ENCODE measurements at places on chromosomes 3 and 15.

DNA sequence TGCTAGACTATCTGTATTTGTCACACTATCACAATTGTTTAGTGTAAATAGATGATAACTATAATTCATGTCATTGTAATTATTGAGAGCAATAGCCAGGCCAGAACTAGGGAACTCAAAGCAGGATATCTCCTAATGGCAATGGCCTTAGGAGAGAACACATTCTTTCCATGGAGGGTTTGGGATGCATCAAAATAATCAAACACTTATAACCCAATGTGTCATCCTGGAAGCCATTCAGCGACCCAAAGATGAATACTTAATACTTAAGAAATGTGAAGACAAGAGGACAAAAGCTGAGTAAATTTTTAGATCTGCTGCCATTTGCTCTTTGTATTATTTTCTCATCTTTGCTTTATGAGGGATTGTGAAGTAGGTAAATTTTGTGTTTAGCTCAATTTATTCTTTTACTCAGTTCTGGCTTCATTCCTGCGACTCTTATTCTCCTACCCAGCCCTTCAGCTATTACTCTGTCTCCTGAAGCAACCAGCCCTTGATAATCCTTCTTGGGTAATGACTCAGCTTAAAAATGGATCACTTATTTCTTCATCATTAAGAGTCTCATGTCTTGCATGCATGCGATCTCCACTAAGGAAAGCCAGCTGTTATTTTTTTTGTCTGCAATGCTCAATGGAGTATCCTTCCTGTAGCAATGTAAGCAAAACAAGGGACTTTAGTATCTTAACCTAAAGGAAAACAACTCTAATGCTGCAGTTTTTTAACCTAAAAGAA is 2.0 kb downstream of the OR4F15 start:
- peak; percentile 62 for DNase-seq

GRCh38 chr3:66803206-66803605 is 194.9 kb upstream of the KBTBD8 start:
- no peak for DNase-seq

DNA sequence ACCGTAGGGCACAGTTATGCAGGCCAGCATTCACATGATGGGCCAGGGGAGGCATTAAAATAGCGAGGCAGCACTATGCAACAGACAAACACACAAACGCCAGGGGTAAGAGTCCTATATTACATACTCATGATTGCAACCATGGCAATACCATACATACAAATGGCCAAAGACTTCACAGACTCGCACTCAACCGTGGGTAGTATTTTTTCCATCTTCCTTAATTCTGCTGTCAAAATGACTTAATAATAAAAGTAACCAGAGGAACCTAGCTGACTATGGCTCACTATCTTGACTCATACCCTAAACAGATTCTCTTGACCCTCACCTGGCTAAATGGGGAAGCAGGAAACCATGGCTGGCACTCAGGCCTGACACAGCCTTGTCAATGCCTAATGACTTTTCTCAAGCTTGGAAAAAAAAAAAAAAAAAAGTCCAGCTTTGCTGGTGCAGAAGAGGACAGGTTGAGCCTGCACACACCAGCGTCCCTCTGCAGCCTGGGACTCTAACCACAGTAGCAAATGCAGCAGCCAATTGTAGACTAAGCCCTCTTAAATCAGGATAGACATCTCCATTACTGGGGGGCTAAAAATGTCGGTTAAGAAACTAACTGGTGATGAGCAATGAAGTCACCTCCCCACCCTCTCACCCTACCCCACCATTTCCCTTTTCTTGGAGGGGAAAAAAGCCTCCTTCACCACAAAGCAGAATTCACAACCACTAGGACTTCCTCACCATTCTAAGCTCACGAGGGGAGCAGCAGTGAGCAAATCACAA is 23.1 kb downstream of the CCDC12 start:
- no peak for DNase-seq

- DNase-seq: no peak
Observed at GRCh38 chr15:43886558-43886957, 59.8 kb downstream of the WDR76 start.

GRCh38 chr3:154780263-154780662 is 299.9 kb upstream of the MME start:
- no peak for DNase-seq

GRCh38 chr3:45932112-45932511 is 11.2 kb upstream of the CXCR6 start:
- DNase-seq: no peak

DNA sequence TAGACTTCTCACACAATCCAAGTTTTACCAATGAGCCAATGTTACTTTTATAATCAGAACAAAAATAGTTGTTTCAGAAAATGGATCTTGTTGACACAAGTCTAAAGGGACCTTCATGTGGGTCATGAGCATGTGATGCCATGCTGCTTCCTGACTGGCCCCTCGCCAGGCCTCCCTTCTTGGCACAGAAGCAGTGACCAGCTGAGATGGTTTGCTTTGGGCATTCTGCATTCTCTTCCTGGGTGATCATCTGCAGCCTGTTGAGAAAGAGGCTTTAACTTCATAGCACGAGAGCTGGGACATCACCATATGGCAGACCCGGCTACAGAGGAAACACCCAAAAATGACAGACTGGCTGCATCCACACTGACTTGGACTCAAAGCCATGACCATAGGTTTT is 45.7 kb downstream of the TGM4 start:
- no peak for DNase-seq

GRCh38 chr3:58383476-58383875 is 50.2 kb downstream of the PDHB start:
- peak; percentile 25 for DNase-seq

GRCh38 chr3:24829011-24829581 is 334.4 kb upstream of the THRB start:
- no peak for DNase-seq

DNA sequence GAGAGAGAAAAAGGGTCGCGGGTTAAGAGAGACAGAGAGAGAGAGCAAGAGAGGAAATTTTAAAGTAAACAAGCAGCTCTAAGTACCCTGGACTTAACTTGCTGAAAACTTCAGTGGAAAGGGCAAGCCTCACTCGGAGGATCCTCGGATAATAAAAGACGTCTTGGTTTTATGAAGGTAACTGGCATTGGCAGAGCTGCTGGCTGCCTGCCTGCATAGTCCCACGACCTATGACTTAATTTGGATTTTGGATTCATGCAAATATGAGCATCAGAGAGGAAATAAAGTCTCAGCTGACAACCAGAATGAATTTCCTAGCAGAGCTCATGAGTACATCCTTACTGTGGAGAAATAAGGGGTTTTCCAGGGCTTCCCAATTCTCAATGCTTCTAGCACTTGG is 95.1 kb upstream of the PDZRN3 start:
- DNase-seq: no peak

DNA sequence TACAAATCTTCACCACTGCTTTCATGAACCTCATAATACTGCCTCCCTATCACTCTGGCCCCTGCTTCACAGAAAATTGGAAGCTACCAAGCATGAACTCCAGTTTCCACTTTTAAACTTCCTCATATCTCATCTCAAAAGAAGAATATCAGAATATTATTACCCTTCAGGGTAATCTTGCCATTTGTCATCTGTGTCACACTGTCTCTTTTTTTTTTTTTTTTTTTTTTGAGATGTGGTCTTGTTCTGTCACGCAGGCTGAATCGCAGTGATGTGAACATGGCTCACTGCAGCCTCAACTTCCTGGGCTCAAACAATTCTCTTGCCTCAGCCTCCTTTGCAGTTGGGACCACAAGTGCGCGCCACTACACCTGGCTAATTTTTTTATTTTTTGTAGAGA is 80.4 kb upstream of the TCF12 start:
- DNase-seq: no peak

GRCh38 chr3:178712247-178712646 is 176.0 kb downstream of the KCNMB2 start:
- DNase-seq: no peak

DNA sequence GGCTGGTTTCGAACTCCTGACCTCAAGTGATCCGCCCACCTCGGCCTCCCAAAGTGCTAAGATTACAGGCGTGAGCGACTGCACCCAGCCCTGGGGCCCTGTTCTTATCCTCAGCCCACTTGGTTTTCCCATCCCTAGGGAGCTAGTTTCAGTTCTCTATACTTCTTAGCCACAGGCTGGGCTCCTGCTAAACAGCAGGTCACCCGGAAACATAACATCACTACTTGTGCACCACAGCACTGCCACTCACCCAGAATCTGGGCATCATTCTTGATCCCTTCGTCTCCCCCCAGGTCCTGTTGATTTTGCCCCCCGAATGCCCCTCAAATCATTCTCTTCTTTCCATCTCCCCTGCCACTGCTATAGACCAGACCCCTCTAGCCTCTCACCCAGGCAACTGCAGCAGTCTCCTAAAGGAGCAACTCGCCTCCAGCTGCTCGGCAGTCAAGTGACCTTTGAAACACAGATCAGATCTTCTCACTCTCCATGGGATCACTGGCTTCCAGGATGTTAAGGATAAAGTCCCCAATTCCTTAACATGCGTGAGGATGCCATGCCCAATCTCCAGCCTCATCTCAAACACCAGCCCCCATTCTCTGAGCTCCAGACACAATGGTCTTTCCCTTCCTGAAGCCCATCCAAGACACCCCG is 5.6 kb upstream of the AP3S2 start:
- DNase-seq: no peak

GRCh38 chr3:46901061-46901460 is 23.5 kb downstream of the PTH1R start:
- DNase-seq: no peak

- DNase-seq: no peak
Observed at GRCh38 chr15:94290730-94291129, 59.4 kb downstream of the MCTP2 start.

DNA sequence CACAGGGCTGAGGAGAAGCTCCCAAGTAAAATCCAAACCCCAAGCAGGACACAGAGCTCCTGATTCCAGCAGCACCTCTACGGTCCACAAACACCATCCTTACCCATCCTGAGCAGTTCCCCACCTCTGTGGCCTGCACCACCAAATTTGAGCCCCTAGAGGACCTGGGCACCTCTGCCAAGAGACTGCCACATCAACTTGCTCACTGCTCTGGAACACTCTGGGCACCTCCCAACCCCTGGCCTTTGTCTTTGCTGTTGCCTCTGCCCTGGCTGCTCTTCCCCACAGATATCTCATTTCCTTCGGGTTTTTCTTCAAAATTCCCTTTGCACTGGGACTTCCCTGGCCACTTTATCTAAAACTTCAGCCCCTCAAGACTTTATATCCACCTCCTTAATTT is 5.8 kb downstream of the RLBP1 start:
- no peak for DNase-seq

GRCh38 chr3:190238871-190239270 is 83.4 kb downstream of the CLDN1 start:
- no peak for DNase-seq

GRCh38 chr3:64685800-64686445 is 1.9 kb downstream of the ADAMTS9 start:
- DNase-seq: peak; percentile 61

- no peak for DNase-seq
Observed at GRCh38 chr3:23728601-23729117, 77.1 kb upstream of the UBE2E1 start.

GRCh38 chr3:17175187-17175807 is 290.5 kb downstream of the PLCL2 start:
- DNase-seq: peak; percentile 44

GRCh38 chr15:49721091-49721490 is 100.2 kb downstream of the DTWD1 start:
- DNase-seq: no peak

- DNase-seq: no peak
Observed at GRCh38 chr3:183427876-183428446, 458 bp downstream of the MCF2L2 start.

Data from AG09319 (cell line).